Effector memory CD8-positive, alpha-beta T cell (primary cell): ENCODE measurements at places on chromosomes 2 and 18.

- DNase-seq: no peak
These were observed 63.2 kb downstream of the MOGAT1 start for GRCh38 chr2:222734703-222735014.

- no peak for DNase-seq
These were observed 264.3 kb downstream of the TXNL1 start for GRCh38 chr18:56374007-56374655.

DNA sequence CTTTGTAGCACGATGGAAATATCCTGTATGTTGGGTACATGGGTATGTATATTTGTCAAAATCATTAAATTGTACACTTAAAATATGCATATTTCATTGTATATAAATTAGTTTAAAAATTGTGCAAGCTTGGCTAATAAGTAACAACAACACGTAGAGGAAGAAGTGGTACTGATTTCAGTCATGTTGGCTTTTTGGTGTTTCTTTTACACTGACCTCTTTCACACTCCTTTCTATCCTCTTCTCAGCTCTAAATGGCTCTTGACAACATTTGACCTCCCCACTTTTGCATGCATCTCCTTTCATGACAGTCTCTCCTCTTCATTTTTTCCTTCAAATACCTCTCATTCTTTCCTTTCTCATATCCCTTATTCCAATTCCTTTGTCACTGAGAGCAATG, 801.4 kb upstream of the ZEB2 start:
- no peak for DNase-seq

DNA sequence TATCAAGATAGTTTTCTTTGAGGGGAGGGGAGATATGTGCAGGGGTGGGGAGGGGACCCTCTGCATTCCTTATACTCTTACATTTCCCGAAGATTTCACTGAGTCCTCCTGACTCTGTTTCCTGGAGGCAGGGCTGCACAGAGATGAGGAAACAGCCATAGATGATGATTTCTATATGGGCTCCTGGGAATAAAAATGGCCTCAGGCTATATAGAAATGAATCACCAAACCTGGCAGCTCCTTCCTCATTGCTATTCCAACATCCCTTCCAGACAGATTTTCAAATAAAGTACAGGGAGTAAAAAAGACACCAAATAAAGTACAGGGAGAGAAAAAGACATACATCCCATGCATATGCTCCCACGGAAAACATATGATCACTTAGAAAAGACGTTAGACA, 474.8 kb upstream of the RAB6C start:
- DNase-seq: no peak

- DNase-seq: no peak
These were observed 97.5 kb upstream of the KCNJ3 start for GRCh38 chr2:154600927-154601494.

GRCh38 chr2:65300134-65300760, 72.6 kb downstream of the ACTR2 start:
- DNase-seq: no peak

DNA sequence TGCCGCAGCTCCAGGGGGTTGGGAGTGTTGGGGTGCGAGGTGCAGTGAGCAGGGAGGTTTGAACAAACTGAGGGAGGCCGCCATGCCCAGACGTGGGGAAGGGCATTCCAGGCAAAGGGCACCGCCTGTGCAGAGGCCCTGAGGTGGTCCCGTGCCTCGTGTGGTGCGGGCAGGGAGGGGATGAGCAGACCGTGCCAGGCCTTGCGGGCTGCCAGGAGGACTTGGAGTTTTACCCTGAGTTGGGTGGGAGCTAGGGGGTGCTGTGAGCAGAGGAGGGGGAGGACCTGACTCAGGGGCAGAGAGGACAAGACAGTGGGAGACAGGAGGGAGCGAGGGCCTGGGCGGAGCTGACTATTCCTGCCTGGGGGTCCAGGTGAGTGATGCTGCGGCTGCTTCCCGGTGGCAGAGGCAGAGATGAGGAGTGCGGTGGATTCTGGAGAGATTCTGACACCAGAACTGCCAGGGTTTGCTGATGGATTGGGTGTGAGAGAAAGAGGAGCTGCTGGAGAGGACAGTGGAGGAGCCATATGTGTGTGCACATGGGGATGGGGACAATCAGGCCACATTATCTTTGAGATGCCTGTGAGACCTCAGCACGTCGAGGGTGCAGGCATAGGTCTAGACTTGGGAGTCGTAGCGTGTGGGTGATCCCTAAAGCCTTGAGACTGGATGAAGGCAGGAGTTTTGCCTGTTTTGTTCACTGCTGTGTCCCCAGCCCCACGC, 23.4 kb downstream of the ZAP70 start:
- no peak for DNase-seq

DNA sequence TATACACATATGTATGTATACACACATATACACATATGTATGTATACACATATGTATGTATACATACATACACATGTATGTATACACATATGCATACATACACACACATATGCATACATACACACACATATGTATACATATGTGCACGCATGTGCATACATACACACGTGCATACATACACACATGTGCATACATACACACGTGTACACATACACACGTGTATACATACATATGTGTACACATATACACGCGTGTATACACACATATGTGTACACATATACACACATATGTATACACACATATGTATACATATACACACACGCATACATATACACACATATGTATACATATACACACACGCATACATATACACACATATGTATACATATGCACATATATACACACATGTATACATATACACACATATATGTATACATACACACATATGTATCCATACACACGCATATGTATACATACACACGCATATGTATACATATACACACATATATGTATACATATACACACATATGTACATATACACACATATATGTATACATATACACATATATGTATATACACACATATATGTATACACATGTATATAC, 21.5 kb downstream of the NABP1 start:
- DNase-seq: no peak

GRCh38 chr18:78913395-78913794, 66.2 kb upstream of the SALL3 start:
- DNase-seq: no peak

GRCh38 chr2:175817221-175817620, 184.8 kb downstream of the LNPK start:
- DNase-seq: no peak

DNA sequence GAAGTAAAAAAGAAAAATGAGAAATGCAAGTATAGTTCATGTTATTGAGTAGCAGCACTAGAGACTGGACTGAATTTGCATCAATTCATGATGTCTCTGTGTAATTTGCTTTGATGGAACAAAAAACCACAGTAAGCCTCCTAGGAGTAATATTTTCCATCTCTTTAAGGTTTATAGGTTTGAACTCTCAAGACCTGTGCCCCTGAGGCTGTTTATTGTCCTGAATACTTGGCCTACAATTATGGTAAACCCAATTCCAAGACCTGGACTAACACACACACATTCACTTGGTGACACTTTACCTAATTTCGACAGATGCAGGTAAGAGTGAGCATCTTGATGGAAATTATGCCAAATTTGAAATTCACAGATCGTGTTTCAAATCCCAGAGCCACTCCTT, 71.8 kb upstream of the ZNF521 start:
- no peak for DNase-seq

DNA sequence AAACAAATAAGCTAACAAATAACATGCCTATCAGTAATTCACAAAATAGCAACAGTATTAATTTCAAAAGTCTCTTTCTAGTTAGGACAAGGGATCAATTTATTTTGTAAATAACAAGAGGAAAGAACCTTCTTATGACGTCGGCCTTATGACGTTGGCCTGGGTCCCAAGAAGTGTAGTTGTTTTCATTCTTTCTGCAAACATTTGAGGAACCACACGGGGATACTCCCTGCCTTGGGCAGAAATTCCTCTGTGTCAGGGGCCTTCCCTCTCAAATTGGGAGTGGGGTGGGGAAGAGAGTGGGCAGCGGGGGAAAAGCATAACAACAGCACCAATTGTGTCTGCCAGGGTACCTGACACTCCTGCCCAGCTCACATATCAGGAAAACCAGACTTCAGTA, 1.3 kb downstream of the CCDC68 start:
- no peak for DNase-seq

DNA sequence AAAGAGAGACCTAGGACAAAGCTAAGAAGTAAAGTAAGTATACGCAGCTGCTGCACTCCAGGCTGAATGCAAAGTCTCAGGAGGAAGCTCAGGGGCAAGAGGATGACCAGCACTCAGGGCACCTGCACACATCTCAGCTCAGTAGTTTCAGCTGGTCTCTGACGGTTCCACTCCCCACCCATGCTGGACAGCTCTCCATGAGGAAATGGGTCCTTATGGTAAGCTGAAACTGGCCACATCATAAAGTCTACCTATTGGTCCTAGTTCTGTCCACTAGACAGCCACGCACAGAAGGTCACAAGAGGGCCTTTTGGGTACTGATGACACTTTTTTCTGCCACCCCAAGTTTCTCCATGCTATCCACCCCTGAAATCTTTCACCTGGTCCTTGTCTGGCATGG, 215.3 kb downstream of the TTC32 start:
- no peak for DNase-seq

DNA sequence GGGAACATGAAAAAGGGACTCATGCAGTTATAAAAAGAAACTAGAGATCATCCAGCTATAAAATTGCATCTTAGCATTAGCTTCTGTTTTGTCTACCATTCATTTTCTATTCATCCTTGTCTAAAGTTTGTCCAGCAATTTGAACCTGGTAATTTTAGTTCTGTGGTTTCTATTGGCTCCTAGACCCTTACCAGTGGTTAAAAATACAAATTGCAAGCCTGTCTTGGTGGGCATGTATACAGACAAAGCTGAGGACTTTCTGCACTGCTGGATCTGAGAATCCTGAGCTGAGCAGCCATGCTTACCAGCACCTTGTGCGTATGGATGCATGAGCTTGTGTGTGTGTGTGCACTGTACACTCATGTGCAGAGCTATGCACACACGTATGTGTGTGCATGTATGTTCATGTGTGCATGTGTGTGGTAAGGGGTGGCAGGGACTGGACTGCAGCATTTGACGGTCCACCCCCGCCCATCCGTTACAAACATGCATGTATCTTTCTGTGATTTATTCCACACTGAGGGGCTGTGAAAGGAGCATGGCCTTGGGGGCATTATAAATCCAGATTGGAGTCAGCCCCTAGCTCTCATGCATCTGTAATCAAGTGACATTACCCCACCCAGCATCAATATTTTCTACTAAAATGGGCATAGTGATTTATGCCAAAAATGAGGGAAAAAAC, 144.7 kb downstream of the FAM210A start:
- no peak for DNase-seq
